ENCODE measurements at places on chromosomes 3 and 15.

- DNase-seq, result no peak
- H3K36me3 ChIP-seq, result no peaks in the 10 kb centered on the region
- H3K27me3 ChIP-seq, result no peaks in the 10 kb centered on the region
- no peak overlapping the region for H3K27ac ChIP-seq
- no peak overlapping the region for H3K4me3 ChIP-seq
These were observed 78.2 kb upstream of the UMPS start for GRCh38 chr3:124652009-124652408.

GRCh38 chr3:40363674-40364073 lies 23.3 kb upstream of the ENTPD3 start:
- DNase-seq, result no peak
- H3K4me1 ChIP-seq, result no peaks in the 10 kb centered on the region
- no peaks in the 10 kb centered on the region for H3K27me3 ChIP-seq
- H3K4me3 ChIP-seq, result no peak overlapping the region
- no peak overlapping the region for H3K27ac ChIP-seq

GRCh38 chr3:117927825-117928224 lies 1106.8 kb downstream of the IGSF11 start:
- no peak overlapping the region for H3K4me3 ChIP-seq
- H3K36me3 ChIP-seq, result no peaks in the 10 kb centered on the region
- H3K4me1 ChIP-seq, result no peaks in the 10 kb centered on the region
- DNase-seq, result no peak
- H3K27me3 ChIP-seq, result no peaks in the 10 kb centered on the region

GRCh38 chr15:66224946-66225345 lies 28.6 kb downstream of the MEGF11 start:
- no peak for DNase-seq
- no peaks in the 10 kb centered on the region for H3K4me1 ChIP-seq
- H3K27ac ChIP-seq, result no peak overlapping the region
- H3K4me3 ChIP-seq, result no peak overlapping the region
- H3K36me3 ChIP-seq, result no peaks in the 10 kb centered on the region

GRCh38 chr3:177596816-177597271 lies 399.6 kb upstream of the TBL1XR1 start:
- H3K27me3 ChIP-seq, result no peaks in the 10 kb centered on the region
- H3K27ac ChIP-seq, result no peak overlapping the region
- H3K4me1 ChIP-seq, result peaks cover 39% of the 10 kb centered on the region
- DNase-seq, result no peak

DNA sequence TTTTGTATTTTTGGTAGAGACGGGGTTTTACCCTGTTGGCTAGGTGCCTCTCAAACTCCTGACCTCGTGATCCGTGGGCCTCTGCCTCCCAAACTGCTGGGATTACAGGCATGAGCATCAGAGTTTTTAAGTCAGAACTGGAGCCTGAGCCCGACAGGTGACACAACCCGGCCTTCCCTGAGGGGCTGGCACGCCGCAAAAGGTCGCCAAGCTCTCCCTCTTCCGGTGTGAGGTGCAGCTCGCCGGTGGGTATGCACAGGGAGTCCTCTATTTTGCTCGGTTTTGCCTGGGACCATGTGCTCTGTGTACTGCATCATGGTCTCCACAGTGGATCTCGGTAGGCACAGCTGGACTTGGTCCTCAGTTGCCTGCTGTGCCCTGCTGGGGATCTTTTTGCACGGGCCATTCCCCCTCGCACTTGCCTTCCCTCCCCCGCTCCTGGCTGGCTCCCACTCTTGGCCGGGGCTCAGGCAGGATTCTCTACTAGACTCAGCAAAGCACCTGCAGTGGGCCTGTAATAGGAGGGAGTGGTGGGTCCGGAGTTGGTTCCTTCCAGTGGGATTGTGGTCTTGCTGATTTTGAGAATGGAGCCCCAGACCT lies 101.2 kb upstream of the KLF13 start:
- peaks cover 14% of the 10 kb centered on the region for H3K4me1 ChIP-seq
- H3K27me3 ChIP-seq, result no peaks in the 10 kb centered on the region
- H3K4me3 ChIP-seq, result no peak overlapping the region

DNA sequence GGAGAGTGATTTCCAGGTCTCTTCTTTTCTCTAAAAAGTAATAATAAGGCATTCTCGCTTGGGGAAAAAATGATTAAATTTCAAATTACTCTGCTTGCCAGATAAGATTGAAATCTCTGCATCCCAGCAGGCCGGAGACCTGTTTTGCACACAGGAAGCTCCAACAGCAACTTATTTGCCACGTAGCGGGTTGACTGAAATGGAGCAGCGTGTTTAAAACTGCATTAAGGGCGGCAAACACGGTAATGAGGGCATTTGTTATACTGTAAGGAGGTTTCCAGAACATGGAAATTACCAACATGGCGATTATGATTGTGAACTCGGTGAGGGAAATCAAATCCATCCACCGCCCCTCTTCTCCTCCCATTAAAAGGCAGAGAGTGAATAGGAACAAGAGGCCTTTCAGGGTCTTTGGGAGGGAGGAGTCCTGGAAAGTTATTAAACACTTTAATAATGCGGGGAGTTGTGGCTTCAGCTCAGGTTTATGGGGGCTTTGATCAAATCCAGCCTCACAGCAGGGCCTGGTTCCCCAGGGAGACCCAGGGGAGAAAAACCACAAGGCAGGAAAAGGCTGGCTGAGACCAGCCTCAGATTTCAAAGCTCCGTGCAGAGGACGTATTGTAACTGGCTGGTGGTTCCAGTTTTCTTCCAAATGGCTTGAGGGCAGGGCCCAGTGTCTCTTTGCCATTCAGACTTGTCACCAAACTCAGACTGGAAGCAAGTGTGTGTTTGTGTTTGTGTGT lies 242.3 kb downstream of the TLE3 start:
- H3K27ac ChIP-seq, result no peak overlapping the region
- H3K36me3 ChIP-seq, result no peaks in the 10 kb centered on the region
- no peak for DNase-seq

- H3K36me3 ChIP-seq, result no peaks in the 10 kb centered on the region
- H3K27ac ChIP-seq, result no peak overlapping the region
- no peaks in the 10 kb centered on the region for H3K4me1 ChIP-seq
- H3K27me3 ChIP-seq, result no peaks in the 10 kb centered on the region
- no peak for DNase-seq
These were observed 77.4 kb upstream of the PRR20G start for GRCh38 chr3:127365163-127365798.

DNA sequence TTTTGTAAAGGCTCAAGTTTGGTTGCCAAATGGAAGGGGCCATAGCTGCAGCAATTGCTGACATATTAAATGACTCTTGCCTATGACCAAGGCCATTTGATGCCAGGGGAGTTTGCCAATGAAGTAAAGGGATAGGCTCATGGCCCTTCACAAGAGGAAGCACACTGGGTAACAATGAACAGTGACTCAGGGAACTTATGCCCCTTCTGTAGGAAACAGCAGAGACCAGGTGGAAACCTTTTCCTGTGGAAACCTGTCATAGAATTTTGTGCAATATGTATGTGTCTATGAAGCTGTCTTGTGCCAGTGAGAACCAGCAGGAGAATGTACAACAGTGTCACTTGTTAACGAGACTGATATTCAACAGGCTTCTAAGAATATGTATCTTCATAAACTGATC lies 25.4 kb upstream of the AVEN start:
- no peak overlapping the region for H3K27ac ChIP-seq
- no peak for DNase-seq
- no peaks in the 10 kb centered on the region for H3K4me1 ChIP-seq
- no peaks in the 10 kb centered on the region for H3K36me3 ChIP-seq
- H3K4me3 ChIP-seq, result no peak overlapping the region
- no peaks in the 10 kb centered on the region for H3K27me3 ChIP-seq

- no peaks in the 10 kb centered on the region for H3K27me3 ChIP-seq
- peak overlapping the region; percentile 68 for H3K27ac ChIP-seq
- peaks cover 19% of the 10 kb centered on the region for H3K36me3 ChIP-seq
- peaks cover 19% of the 10 kb centered on the region for H3K4me1 ChIP-seq
These were observed 71.3 kb downstream of the NUP210 start for GRCh38 chr3:13348661-13349396.

- no peak overlapping the region for H3K4me3 ChIP-seq
- H3K27ac ChIP-seq, result no peak overlapping the region
- H3K36me3 ChIP-seq, result no peaks in the 10 kb centered on the region
- H3K4me1 ChIP-seq, result no peaks in the 10 kb centered on the region
- no peaks in the 10 kb centered on the region for H3K27me3 ChIP-seq
These were observed 552.5 kb upstream of the ROBO2 start for GRCh38 chr3:76487446-76487845.

DNA sequence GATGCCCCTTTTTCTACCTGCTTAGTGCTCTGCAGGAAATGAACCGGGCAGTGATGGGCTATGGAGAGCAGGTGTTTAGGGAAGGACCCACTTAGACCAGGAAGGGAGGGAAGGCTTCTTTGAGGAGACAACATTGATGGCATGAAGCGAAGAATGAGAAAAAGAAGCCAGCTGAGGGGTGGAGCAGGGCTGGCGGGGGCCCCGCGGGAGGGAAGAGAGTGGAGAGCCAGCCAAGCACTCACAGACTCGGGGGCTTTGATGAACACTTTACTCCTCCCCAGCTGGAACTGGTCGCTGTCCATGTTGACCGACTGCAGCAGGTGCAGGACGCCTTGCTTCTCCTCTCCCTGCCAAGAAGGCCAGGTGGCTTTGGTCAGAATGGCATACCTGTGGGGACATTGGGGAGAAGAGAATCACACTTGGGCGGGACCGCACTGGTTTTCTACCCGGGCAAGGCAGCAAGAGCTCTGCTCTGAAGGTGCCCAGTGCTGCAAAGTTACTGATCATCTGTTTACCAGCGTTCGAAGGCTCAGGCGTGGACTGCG lies 28.4 kb upstream of the LDHAL6B start:
- no peaks in the 10 kb centered on the region for H3K27me3 ChIP-seq
- no peaks in the 10 kb centered on the region for H3K4me1 ChIP-seq
- no peak overlapping the region for H3K4me3 ChIP-seq
- no peak overlapping the region for H3K27ac ChIP-seq
- no peak for DNase-seq

GRCh38 chr15:101156061-101156460 lies 95.8 kb downstream of the CHSY1 start:
- H3K4me3 ChIP-seq, result no peak overlapping the region
- H3K4me1 ChIP-seq, result no peaks in the 10 kb centered on the region
- DNase-seq, result no peak
- H3K27me3 ChIP-seq, result no peaks in the 10 kb centered on the region
- no peaks in the 10 kb centered on the region for H3K36me3 ChIP-seq

DNA sequence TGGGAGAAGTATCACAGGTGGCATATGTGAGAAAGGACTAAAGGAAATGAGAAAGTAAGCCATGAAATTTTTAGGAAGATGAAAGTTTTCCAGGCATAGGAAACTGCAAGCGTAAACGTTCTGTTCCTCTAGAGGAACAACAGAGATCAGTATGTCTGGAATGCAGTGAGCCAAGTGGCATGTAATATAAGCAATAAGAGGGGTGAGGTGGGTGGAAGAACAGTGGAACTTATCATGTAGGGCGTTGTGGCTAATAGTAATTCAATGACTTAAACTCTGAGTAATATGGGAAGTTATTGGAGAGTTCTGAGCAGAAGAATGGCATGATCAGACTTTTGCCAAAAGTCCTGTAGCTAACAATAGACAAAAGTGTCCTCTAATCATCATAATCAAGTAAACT lies 902.9 kb downstream of the EPHA3 start:
- H3K27ac ChIP-seq, result no peak overlapping the region
- no peak overlapping the region for H3K4me3 ChIP-seq
- H3K27me3 ChIP-seq, result no peaks in the 10 kb centered on the region
- no peak for DNase-seq
- no peaks in the 10 kb centered on the region for H3K36me3 ChIP-seq
